Hepatic stellate cell (primary cell): ENCODE measurements at places on chromosomes 5 and 9.

DNA sequence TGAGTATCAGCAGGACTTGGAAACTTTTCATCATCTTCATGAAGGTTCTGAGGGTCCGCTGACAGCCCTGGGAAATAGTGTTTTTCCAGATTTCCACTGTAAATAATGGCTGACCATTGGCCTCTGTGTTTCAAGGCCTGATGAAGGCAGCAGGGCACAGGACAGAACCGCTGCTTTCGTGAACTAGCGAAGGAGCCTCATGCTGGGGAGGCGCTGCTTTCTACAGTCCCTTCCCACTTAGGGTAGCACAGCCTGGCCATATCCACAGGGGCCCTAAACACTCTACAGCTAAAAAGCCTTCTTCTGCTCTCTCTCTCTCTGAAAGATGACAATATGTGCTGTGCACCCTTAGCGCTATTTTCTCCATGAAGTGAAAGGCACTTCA is 118.2 kb downstream of the MED27 start:
- DNase-seq, result no peak

- DNase-seq, result no peak
Observed at GRCh38 chr5:92163906-92164305, 780.8 kb upstream of the ARRDC3 start.

GRCh38 chr9:1722404-1722803 is 292.7 kb upstream of the SMARCA2 start:
- DNase-seq, result no peak

GRCh38 chr5:81749561-81750307 is 1.2 kb downstream of the SSBP2 start:
- no peak for DNase-seq

DNA sequence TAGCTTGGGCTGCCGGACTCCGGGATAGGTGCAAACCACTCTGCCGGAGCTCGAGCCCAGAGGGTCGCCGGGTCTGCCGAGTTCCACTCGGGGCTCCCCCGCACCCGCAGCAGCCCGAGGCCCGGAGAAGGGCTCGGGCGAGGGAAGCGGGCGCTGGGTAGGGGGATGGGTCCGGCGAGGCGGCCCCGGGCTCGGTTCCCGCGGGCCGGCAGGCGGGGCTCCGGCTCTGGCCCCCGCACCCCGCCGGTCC is 507 bp downstream of the RICTOR start:
- DNase-seq, result no peak

- no peak for DNase-seq
Observed at GRCh38 chr5:168867241-168867640, 288.1 kb upstream of the PANK3 start.

GRCh38 chr9:36665921-36666431 is 93.3 kb downstream of the MELK start:
- DNase-seq, result no peak

- DNase-seq, result no peak
Observed at GRCh38 chr9:135373820-135374219, 105.8 kb upstream of the PPP1R26 start.

GRCh38 chr5:61948151-61948550 is 357.9 kb upstream of the KIF2A start:
- DNase-seq, result no peak

GRCh38 chr5:135131801-135132680 is 98.0 kb upstream of the PITX1 start:
- no peak for DNase-seq

- DNase-seq, result no peak
Observed at GRCh38 chr9:27864644-27865438, 291.6 kb upstream of the C9orf72 start.

GRCh38 chr9:85278769-85279168 is 463.0 kb downstream of the AGTPBP1 start:
- no peak for DNase-seq
